ENCODE measurements at places on chromosomes 11 and 22. TPM values are rescaled to one million over a fixed set of nuclear protein-coding genes. Genes with fewer than 3 reads are reported as not detected.

The DGKZ gene
- 64.1 TPM for total RNA-seq

The NXPE4 gene
- not detected for total RNA-seq

The NADSYN1 gene
- 14.6 TPM for total RNA-seq

The MADD gene
- 35.8 TPM for total RNA-seq

The STARD10 gene
- total RNA-seq, result 58.2 TPM

The MMP7 gene
- not detected for total RNA-seq

The OR8G5 gene
- total RNA-seq, result not detected

The ARHGAP8 gene
- total RNA-seq, result not detected

The NEAT1 gene
- 284 TPM for total RNA-seq

The IFITM10 gene
- total RNA-seq, result 0.37 TPM

The MS4A18 gene
- not detected for total RNA-seq

The CYTH4 gene
- 2.6 TPM for total RNA-seq

The VPREB3 gene
- 1.6 TPM for total RNA-seq

The MDK gene
- total RNA-seq, result 5.1 TPM

The DRICH1 gene
- total RNA-seq, result not detected

The ANKK1 gene
- not detected for total RNA-seq

The LDLRAD3 gene
- 0.98 TPM for total RNA-seq

The TNNI2 gene
- not detected for total RNA-seq

The RAB30 gene
- 22.0 TPM for total RNA-seq

The SCGB2A2 gene
- total RNA-seq, result not detected

The PPP1R14B gene
- total RNA-seq, result 61.9 TPM
